CD4-positive, CD25-positive, alpha-beta regulatory T cell (primary cell): ENCODE measurements at places on chromosomes 12 and 14. TPM values are rescaled to one million over a fixed set of nuclear protein-coding genes. Genes with fewer than 3 reads are reported as not detected.

DNA sequence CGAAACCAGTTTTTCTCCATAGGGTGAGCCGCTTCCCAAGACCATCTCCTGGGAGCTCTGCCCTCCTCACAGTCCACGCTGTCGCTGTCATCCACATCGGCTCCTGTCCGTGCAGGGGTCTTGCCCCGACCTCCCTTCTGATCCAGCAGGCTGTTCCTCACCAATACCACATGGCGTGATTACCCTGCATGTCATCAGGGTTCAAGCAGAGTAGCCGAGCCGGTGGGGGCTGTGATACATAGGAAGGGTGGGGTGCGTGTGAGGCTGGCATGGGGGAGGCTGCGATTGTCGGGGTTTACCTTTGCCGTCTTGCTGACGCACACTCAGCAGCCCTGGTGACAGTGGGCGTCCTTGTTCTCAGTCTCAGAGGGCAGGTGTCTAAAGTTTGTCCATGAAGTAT, 17.0 kb downstream of the TEDC1 start:
- no peak for DNase-seq

DNA sequence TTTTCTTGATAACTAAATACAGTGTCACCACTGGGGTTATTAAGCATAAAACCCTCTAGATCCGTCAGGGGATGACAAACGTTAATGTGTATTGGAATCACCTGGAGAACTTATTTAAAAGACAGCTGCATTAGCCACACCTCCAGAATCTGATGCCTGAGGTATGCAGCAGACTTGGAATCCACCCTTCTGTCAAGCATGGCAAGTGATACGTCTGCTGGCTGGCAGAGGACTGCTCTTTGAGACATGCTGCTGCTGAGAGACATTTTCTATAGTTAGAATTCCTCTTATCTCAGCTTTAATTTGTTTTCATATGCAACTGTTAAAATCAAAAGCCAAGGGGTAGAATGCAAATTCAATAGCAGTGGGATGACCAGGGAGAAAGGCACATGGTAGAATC, 496.3 kb downstream of the NELL2 start:
- DNase-seq = no peak

- DNase-seq = no peak
These were observed 116.1 kb upstream of the SLC35F4 start for GRCh38 chr14:57981817-57982560.

DNA sequence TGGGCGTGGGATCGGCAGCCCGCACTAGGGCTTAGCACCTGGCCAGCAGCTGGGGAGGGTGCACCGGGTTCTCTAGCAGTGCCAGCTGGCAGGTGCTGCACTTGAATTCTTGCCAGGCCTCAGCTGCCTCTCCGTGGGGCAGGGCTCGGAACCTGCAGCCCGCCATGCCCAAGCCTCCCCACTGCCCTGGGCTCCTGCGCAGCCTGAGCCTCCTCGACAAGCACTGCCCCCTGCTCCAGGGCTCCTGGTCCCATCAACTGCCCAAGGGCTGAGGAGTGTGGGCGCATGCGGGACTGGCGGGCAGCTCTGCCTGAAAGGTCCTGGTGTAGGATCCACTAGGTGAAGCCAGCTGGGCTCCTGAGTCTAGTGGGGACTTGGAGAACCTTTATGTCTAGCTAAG, 30.6 kb upstream of the SDR39U1 start:
- no peak for DNase-seq

SERPINA4 gene
- polyA plus RNA-seq = not detected

LRIG3 gene
- not detected for polyA plus RNA-seq

KRT3 gene
- not detected for polyA plus RNA-seq
